Cardiac septum (tissue), 1 donor: ENCODE measurements at places on chromosomes 3 and 15.

DNA sequence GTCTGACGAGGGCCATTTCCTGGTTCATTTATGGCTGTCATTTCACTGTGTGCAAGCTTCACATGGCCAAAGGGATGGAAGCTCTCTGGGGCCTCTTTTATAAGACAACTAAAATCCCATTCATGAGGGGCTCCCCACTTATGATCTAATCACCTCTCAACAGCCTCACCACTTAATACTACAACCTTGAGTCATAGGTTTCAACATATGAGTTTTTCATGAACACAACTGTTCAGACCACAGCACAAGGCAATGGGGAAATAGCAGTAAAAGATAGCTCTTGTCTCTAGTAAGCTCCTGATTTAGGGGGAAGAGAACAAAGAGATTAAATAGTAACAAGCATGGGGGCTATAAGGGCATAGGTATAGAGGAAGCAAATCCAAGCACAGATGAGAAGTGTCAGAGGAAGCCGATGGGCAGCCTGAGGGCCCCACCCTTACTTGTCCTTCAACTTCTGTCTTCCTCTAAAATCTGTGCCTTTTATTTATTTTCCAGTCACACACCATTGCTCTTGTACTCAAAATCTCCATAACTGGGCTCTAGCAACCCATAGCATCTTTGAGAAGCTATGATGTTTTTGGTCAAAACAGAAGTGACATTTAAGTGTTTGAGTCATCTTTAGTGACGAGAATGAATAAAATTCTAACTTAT, 329.1 kb downstream of the UNC13C start:
- no peak for DNase-seq

- no peak for DNase-seq
Measured at GRCh38 chr15:91887321-91887720, 33.8 kb downstream of the SLCO3A1 start.

DNA sequence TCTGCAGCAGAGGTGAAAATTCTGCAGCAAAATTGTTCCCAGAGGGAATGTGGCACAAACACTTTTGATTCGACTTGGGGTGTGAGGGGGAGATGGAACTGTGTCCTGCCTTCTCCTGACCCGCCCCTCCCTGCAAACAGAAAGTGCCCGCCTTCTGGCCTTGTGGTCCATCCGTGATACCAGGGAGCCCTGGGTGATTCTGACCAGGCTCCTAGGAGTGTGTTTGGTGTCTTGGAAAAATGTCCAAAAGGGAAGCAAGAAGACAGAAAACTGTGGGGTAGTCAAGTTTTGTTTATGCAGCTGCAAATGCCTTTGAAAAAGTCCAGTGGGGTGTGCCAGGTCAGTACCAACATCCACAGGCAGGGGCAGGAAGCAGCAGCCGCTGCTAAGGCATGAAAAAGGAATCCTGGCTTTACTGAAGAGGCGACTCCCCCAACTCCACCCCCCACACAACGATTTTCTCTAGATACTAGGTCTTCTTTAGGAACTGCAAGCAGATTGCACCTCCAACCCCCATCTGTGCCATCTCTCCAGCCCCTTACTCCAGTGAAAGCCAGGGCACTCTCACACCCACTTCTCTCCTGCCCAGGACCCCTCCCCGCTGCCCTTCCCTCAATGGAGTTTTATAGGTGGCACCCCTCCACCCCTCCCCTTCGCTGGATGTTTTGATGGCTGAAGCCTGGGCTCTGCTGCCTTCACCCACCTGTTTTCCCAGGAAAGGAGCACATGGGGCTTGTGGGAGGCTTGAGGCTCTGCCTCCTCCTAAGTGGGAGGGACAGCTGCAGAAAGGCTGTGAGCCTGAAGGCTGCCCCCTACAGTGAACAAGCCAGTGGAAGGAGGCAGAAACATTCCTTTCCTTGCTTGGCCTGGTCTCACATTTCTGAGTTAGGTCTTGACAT, 82.4 kb upstream of the HERC1 start:
- no peak for DNase-seq

DNA sequence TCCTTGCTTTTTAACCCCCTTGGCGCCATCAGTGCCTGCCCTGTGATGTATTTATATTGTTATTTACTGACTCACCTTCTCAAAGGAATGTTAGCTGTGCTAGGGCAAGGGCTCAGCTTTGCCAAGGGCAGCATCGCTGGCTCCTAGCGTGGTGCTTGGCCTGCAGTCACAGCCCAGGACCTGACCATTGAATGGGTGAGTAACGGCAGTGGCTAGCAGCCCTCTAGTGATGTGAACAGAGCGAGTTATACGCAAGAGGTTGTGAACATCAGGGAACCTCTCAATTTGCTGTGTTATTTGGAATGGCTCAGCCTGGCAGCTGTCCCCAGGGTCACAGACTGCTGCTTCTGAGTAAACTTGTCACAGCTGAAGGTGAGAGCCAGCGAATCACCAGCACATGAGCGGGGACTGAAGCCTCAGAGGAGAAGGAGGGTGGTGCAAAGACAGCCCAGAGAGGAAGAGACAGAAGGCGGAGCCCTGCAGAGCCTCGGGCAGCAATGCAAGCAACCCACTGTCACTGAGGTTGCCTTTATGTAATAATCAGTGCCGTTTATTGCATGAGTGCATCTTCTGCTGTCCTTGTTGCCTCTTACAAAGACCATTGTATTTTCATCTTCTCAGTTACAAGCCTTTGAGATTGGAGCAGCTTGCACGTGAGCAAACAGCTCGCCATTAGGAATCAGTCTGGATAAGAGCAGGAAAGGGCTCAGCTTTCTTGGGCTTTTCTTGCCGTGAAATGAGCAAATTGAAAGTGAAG, 158.3 kb downstream of the SLCO3A1 start:
- no peak for DNase-seq

GRCh38 chr3:166303681-166304080, 466.5 kb upstream of the BCHE start:
- DNase-seq: no peak

DNA sequence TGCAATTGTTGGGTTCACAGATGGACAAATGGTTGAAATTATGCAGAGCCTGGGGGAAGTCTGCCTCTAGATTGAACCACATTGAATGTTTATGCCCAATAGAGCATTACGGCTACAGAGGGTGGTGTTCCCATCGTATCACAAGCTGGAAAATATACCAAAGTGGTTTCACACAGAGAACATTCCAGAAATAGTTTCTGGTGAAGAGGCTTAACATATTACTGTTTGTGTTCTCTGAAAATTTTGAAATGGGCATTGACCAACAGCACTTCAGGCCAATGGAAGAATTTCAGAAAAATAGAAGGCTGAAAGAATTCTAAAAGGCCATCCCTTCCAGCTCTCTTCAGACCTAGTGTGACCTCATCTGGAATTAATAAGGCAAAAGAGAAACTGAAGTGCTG, 203.9 kb downstream of the NEK10 start:
- DNase-seq: no peak

- no peak for DNase-seq
Measured at GRCh38 chr3:119815716-119816115, 33.8 kb downstream of the NR1I2 start.

GRCh38 chr3:119308355-119308754, 14.2 kb downstream of the ARHGAP31 start:
- no peak for DNase-seq

DNA sequence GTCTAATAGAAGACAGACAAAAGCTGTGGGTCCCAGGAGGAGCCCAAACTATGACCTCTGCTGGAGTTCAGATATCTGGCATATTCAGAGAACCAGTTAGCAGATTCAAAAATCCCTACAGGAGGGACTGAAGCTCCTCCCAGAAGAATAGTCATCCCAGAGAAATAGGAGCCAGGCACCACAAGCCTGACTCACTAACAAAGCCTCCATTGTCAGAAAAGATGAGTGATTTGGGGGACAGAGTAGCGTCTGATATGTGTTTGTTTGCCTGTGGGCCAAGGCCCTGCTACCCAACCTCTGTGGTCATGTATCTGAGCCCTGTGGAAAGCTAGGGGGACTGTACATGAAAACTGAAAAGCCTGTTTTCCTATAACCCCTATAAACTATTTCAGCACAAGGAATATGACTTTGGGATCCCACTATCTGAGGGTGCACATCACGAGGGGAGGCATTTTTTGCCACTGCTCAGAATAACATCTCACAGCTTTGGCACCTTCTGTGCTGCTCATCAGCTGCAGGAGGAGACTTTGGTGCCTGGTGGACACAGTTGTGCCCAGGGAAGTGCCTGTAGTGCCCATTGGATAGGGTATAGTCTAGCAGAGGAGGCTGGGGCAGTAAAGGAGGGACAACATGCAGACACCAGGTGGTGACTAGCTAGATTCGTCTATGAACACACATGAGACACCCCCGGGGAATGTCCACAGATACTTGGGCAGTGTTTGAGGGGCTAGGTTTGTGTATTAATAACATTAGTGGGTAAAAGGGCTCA, 9.7 kb upstream of the LARP6 start:
- DNase-seq: no peak

DNA sequence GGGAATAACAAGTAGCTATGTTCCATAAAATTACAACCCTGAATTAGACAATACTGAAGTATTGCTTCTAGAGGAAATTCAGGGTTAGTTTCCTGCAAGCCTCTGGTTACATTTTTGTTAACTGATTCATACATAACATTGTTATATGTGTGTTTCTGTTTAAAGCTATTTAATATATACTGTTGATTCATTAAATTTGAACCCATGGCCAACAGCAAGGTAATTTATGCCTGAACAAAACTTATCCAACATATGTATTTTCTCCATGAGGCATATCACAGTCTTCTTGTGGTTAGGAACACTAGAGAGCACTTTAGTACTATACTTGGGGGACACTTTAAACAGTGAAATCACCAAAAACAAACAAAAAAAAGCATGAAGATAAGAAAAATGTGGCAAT, 47.7 kb upstream of the PTX3 start:
- DNase-seq: no peak

DNA sequence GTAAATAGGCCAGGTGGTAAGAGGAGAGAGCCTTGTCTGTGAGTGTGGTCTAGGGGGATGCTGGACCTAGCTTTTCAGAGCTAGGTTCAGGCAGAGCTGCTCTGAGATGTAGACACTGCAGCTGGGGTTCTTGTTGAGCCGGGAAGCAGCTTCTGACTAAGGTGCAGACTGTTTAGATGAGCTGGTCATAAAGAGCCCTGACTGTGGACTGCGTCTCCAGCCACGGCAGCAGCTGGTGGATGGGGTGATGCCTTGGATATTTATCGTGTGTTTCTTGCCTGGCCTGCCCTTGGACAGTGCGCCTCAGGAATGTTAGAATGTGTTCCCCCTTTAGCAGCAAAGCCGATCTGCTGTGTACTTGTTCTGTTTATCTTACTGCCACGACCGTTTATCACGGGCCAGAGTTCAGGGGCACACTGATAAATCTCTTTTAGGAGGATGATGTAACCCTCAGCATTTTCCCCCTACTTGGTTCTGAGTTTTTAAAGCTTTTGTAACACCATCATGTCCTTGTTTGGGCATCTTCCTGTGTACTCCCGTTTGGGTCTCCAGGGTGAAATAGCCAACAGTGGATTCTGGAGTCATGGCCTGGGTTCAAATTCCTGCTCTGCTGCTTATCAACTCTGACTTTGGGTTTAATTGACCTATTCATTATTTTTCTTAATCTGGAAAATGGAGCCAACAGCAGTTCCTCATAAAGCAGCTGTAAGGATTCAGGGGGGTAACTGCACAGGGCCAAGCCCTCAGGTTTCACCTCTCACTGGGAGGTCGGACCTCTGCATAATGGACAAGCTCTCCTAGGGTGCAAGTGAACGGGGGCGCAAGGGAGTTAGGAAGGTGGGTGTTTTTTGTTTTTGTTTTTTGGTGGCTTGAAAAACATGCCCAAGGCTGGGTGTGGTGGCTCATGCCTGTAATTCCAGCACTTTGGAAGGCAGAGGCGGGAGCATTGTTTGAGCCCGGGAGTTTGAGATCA, 51.4 kb downstream of the FLNB start:
- DNase-seq: peak; percentile 36

GRCh38 chr3:94069194-94069813, 6.4 kb downstream of the NSUN3 start:
- no peak for DNase-seq

GRCh38 chr3:59426821-59427565, 377.2 kb upstream of the CFAP20DC start:
- no peak for DNase-seq

DNA sequence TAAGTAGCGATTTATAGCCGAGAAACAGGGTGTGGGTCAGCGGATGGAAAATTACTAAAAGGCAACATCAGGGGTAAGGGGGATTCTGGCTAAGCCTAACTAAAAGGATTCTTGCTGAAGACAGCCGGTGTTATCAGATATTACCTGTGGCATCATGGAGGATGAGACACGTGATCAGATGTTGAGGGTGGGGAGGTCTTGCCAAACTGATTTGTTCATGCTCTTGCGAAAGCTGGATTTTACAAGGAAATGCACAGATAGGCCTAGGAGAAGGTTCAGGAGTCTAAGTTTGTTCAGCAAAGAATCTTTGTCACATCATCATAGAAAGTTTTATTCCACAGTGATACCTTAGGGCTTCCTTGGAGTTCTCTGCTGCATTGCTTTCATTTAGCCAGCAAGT, 396.8 kb upstream of the TBL1XR1 start:
- no peak for DNase-seq

- no peak for DNase-seq
Measured at GRCh38 chr3:187954873-187955586, 198.9 kb upstream of the LPP start.

GRCh38 chr15:100869151-100869999, 10.3 kb upstream of the ALDH1A3 start:
- DNase-seq: no peak

DNA sequence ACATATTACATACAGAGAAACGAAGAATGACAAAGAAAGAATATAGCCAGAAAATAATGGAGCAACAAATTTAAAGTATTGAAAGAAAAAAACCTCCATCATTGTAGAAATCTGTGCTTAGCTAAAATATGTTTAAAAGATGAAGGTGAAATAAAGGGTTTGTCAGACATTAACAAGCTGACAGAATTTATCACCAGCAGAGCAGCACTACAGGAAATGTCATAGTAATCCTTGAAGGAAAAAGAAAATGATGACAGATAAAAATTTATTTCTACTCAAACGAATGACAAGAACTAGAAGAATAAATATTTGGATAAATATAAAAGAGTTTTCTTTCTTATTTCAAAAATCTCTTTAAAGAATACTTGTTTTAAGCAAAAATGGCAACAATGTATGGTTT, 40.6 kb upstream of the OTOL1 start:
- DNase-seq: no peak

DNA sequence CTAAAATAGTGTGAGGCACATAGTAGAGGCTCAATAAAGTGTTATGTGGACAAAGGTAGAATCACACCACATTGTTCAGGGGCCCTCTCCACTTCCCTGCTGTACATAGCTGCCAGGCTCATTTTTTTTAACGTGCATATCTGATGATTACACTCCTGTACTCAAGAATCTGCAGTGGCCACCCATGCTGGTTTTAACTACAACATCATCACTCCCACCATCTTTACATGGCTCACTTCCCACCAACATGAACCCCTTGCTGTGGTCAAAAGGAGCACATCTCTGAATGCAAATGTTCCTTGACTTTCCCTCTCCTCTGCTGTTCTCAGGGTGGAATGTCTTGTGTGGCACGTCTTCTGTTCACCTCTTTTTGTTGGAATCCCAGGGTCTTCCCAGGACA, 76.7 kb downstream of the FEM1B start:
- DNase-seq: no peak

- no peak for DNase-seq
Measured at GRCh38 chr3:119062892-119063291, 28.2 kb upstream of the IGSF11 start.
